Uterus (tissue), 4 donors: ENCODE measurements at places on chromosomes 12 and 14.

GRCh38 chr12:57188090-57188425 is 28.5 kb upstream of the NXPH4 start:
- DNase-seq = no peak

- no peak for DNase-seq
Observed at GRCh38 chr12:53478865-53479264, 20.4 kb downstream of the MAP3K12 start.

- DNase-seq = no peak
Observed at GRCh38 chr14:79408696-79409095, 802.6 kb downstream of the DIO2 start.

GRCh38 chr12:82554529-82554928 is 132.2 kb upstream of the TMTC2 start:
- no peak for DNase-seq

GRCh38 chr12:43402436-43402835 is 149.6 kb downstream of the ADAMTS20 start:
- no peak for DNase-seq

DNA sequence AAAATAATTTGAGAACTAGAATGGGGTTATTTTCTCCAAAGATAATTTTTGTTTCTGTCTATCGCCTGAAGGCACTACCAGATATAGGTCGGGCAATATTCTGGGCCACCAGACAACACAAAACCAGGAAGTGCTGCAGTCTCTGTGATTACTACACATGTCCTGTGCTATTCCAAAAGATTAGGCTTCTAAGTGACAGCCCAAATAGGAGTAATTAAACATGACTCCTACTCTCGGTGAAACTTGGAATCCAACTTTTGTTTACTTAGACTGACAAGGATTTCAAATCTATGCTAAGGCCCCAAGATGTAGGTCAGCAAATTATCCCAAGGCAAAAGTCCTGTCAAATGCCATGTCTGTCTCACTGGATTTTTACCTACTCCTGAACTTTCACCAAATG is 157.6 kb upstream of the LRFN5 start:
- DNase-seq = no peak

DNA sequence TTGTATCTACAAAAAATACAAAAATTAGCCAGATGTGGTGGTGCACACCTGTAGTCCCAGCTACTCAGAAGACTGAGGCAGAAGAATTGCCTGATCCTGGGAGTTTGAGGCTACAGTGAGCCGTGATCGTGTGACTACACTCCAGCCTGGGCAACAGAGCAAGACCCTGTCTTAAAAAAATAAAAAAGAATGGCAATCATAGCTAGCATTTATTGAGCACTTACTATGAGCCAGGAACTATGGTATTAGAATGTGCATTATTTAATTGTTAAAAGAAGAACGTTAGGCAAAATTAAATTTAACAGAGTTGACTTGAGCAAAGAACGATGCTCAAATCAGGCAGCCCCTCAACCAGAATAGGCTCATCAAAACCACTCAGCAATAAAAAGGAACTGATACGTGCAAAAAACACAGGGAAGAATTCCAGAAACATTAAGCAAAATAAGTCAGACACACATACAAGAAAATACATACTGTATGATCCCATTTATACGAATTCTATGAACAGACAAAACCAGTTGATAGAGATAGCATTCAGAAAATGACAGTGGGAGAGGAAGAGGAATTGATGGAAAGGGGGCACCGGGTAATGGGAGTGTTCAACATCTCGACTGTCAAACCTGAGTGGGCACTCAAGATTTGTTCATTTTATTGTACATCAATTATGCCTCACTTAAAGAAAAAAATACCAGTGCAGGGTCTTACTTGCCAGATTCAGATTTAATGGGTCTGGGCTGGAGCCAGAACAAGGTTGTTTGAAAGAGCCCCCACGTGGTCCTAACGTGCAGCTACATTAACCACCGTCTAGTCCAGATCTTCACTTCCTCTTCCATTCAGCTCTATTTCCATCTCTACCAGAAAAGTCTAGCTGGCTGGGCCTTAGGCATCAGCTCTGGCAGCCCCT is 8.0 kb downstream of the SCNN1A start:
- no peak for DNase-seq

DNA sequence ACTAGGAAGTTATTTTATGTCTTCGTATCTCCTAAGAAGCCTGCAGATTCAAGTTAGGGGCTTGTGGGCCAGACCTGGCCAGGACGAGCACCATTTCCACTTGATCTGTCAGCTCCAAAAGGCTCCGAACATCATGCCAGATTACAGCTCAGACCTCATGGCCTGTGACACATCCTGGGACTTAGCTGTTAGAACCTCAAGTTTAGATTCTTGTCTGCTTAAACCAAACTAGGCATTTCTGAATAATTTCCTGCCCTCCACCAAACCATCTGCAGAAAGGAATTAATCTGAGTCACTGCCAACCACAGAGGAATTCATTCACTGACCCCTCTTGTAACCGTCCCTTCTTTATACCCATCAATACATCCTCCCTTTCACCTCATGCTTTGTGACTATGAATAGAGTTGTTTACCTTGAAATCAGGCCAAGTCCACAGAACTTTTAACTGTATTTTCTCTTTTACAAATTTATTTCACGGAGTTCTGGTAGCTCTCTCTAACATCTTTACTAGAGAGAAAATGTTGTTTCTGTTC is 120.3 kb downstream of the FBXL14 start:
- no peak for DNase-seq

GRCh38 chr14:55386037-55386808 is 25.4 kb downstream of the ATG14 start:
- DNase-seq = no peak

DNA sequence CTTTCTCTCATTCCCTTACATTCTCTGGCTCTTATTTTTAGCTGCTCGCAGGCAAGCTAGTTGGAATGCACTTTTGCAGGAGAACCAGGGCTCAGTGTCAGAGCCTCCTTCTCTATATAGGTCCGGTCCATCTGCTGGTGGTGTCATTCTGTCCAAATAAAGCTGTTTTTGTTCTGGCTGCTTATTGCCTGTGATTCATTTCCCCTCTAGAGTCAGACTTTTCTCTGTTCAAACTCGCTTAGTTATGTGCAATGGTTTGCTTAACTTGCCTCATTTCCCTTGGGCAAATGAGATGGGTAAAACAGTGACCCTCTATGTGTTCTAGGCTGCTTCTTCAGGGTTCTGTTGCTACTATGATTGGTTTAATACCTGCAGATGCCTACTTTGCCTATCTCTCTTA is 2.9 kb downstream of the SMARCD1 start:
- no peak for DNase-seq
